Stimulated activated CD8-positive, alpha-beta memory T cell treated with anti-CD3 and anti-CD28 coated beads, Interleukin-4, amount 100 ng/mL, for 4 hours (primary cell): ENCODE measurements at places on chromosomes 3 and 15.

GRCh38 chr15:80003171-80003570 lies 32.2 kb upstream of the BCL2A1 start:
- no peak for DNase-seq

DNA sequence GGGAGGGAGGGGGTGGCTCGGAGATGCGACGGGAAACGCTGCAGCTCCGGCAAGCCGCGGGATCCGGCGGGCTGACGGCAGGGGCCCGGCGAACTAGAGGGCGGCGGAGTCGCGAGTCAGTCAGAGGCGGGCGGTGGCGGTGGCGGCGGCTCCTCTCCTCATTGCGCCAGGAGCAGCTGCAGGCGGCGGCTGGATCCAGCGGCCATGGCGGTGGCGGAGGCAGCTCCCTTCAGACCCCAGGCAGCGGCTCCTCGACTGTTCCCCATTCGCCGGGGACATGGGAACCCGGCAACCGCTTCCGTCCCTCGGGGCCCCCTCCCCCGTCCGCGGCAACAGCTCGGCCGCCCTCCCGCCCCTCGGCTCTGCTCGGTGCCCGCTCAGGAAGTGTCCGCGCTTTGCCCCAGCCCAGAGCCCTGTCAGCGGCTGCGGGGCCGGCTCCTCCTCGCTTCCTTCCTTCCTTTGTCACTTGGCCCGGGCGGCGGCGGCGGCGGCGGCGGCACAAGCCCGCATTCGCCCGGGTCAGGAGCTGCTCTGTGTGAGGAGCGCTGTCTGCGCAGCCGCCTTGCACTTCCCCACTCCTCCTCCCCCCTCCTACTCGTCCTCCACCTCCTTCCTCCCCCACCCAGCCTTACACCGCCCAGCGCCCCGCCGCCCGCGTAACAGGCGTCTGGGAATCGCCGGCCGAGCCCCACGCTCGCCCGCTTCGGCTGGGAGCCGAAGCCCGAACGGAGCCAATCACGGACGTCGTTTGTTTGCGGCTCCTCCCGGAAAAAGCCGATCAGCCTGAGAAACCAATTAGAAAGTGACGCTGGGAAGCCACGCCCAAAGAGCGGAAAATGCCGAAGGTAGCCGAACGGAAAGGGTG lies at the start of gene GSK3B:
Gene GSK3B (minus strand): TSS at position 537 of the 865 bp plus-strand sequence. CDS start 1,013 bp downstream, outside the sequence.
- peak; percentile 98 for DNase-seq

DNA sequence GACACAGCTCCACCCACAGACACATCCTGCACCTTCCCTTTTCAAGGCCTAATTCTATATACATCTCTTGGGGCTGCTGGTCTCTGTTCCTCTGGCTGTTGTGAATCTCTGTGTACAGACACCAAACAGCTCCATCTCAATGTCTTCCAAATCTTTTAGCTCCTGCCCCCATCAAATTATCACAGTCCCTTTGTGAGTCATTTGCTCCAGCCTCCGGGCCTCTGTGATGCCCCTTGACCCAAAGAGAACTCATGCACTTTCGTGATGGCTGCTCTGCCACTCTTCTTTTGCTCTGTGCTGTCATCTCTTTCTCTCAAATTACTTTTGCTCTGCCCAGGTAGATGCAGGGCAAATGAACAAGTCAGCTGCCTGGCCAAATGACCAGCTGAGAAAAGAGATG lies 369.0 kb upstream of the CDIN1 start:
- DNase-seq: no peak

GRCh38 chr3:36393563-36393962 lies 13.3 kb downstream of the STAC start:
- no peak for DNase-seq

DNA sequence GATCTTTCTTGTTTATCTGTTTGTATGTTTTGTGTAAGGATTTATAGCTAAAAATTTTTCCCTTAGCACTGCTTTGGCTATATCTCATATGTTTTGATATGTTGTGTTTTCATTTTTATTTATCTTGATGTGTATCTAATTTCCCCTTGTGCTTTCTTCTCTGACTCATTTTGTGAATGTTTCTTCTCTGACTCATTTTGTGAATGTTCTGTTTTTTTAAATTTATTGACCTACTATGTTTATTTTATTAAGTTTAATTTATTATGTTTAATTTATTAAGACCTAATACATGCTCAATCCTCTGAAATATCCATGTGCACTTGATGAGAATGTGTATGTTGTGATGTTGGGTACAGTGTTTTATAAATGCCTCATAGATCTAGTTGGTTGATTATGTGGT lies 793.5 kb upstream of the CADM2 start:
- DNase-seq: no peak

GRCh38 chr15:77513226-77513625 lies 92.5 kb downstream of the HMG20A start:
- no peak for DNase-seq

- DNase-seq: peak; percentile 35
Observed at GRCh38 chr3:10238345-10239183, 9.7 kb upstream of the TATDN2 start.

DNA sequence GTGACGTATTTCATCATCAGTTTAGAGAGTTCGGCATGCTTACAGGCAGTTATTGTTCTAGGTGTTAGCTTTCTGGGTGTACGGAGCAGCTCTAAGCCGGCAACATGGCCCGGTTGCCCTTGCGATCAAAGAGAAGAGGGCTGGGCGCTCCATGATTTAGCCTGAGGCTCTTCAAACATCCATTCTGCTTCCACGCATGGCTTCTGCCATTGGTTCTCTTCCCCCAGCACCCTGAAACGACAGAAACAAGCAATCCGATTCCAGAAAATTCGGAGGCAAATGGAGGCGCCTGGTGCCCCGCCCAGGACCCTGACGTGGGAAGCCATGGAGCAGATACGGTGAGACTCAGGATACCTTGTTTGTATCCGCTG lies 574 bp downstream of the NGRN start:
- DNase-seq: peak; percentile 20

DNA sequence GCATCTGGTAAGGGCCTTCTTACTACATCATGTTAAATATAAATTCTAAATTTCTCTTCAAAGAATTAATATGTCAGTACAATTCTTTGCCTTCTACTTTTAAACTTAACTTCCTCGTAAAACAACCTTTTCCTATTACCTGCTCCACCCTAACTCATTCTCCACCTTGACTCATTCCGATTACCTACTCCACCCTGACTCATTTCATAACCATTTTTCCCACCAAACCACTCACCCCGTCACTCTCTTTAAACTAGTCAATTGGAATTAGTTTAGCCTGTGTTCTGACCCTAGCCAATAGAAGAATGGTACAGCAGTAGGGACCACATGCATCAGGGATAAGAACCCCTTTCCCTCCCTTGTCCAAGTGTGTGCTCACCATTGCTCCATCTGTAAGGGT lies 65.6 kb downstream of the PLSCR2 start:
- no peak for DNase-seq
